GM06990 (cell line): ENCODE measurements at places on chromosomes 3 and 15.

GRCh38 chr3:120355486-120355885, 6.3 kb upstream of the LRRC58 start:
- DNase-seq: no peak

GRCh38 chr3:37162501-37163245, 11.7 kb downstream of the LRRFIP2 start:
- peak; percentile 25 for DNase-seq

- no peak for DNase-seq
Measured at GRCh38 chr3:137163958-137164357, 206.2 kb downstream of the IL20RB start.

DNA sequence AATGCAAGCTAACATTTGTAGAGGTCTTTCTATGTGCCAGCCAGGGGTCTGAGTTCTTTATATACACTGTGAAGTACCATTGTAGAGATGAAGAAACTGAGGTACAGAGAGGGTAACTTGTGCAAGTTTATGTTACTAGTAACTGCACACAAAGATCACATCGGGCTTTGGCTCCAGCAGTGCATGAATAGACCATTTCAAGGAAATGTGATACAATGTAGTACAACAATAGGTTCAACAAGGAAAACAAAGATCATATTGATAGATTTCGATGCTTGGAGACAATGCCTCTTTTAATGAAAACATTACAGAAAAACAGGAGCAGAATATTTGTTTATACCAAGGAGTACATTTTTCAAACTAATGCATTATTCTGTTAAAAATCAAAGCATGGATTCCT, 115.3 kb downstream of the POLR2M start:
- DNase-seq: no peak

DNA sequence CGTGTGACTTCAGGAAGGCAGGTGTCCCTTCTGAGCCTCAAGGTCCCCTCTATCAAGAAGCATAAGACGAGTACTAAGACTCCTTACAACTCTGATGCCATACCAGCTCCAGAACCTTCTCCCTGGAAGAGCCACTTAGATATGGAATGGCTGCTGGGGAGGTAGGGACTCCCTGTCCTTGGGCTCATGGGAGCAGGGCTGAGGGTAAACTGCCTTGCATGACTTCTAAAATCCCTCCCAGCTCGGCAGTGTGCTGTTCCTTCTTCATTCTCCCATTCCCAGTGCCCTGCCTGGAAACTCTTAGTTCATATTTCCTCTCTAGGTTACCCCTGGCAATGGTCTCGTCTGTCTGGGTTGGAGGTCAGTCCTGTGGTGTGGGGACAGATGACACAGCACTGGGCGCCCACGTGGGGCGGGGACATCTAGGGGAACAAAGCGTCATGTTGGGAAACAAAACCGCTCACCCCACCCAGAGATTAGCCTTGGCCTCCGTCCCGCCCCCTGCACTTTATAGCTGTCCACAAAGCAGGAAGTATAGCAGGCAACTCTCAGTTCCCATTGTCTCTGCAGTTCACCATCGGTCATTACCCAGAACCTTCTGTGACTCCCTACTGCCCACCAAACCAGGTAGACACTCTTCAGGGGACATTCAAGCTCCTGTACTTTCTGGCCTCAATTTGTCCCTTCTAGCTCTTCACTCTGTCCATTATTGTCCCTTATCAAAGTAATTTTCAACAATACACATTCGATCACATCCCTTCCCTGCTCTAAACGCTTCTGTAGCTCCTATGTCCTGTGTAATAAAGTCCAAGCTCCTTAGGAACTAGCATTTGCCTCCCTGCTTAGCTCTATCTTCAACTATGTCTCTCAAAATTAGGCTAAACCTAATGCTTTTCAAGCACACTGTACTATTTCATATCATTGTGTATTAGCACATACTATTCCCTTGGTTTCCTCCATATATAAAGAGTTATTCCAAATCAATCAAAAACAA, 73.8 kb downstream of the IQSEC1 start:
- DNase-seq: peak; percentile 80

DNA sequence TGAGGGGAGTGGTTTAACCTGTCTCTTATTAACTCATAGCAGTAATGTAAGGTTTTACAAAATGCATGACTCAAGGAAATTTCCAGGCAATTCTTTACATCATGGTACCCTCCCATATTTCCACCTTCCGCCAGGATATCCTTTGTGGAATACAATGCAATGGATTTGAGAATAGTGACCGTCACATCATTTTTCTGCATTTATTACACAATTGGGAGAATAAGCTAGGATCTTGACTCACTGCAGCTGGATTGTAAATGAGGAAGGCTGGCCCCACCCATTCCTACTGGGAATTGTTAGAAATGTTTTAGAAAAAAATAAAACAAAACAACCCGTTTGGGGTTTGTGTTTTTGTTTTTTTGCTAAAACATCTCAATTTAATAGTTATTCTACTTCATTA, 97.4 kb downstream of the IMPG2 start:
- no peak for DNase-seq

- no peak for DNase-seq
Measured at GRCh38 chr3:152486364-152486763, 217.6 kb downstream of the MBNL1 start.

GRCh38 chr15:58457466-58457965, 25.7 kb downstream of the LIPC start:
- peak; percentile 69 for DNase-seq

GRCh38 chr3:189677667-189678066, 46.5 kb downstream of the TP63 start:
- DNase-seq: no peak

DNA sequence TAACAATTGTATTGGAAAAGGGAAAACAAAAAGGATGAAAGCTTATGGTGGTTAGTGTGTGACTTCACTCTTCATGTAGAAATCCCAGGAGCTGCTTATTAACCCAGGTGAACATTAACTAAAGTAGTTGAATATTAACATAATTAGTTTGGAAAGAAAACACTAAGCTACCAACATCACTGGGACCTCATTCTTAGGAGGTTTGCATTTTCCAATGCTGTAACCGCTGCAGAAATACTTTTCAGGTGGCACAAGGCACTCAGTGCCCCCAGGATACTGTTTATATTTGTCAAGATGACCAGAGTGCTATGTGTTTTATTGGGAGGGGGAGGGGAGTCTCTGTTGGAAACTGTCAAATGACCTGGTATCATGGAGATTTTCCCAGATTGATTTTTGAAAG, 25.9 kb upstream of the VILL start:
- DNase-seq: no peak

- no peak for DNase-seq
Measured at GRCh38 chr3:16448639-16449070, 64.8 kb downstream of the RFTN1 start.

DNA sequence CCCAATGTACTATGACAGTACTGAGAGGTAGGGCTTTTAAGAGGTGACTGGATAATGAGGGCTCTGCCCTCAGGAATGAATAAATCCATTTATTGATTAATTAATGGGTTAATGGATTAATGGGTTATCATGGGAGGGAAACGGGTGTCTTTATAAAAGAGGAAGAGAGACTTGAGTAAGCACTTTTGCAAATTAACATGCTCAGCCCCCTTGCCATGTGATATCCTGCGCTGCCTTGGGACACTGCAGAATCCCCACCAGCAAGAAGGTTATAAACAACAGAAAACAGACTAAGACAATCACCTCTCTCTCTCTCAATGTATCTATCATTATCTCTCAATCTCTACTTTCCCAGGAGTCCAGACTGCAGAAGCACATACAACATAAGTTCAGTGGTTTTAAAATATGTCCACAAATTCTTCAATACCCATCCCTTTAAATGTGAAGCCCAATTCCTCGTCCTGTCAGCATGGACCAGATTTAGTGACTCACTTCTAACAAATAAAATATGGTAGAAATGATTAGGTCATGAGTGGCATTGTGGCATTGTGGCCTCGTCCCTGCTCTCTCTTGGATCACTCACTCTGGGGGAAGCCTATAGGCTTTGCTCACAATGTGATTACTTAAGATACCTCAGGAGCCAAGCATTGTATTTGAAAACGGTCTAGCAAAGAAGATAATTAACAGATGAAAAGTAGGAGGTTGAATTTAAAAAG, 40.0 kb upstream of the IL12A start:
- no peak for DNase-seq

- DNase-seq: no peak
Measured at GRCh38 chr15:81098861-81099651, 35.0 kb upstream of the CFAP161 start.

GRCh38 chr3:193955719-193956118, 180.2 kb upstream of the HES1 start:
- DNase-seq: no peak

DNA sequence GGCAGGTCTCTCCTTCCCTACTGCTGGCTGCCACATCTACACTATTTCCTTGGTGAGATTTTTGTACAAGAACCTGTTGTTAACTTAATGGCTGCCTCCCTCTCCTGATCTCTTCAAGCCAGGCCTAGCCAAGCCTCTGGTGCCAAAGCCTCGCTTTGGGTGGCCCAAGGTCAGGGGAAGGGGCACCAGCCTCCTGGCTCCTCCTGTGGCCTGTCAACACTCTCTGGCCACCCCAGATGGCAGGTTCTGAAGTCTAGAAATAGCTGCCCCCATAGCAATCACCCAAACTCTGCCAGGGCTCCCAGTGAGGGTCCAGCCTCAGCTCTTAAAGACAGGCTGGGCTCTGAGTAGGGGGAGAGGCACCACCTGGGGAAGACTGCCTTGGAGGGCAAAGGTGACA, 5.0 kb downstream of the IFRD2 start:
- peak; percentile 1 for DNase-seq

- no peak for DNase-seq
Measured at GRCh38 chr15:95266451-95267061, 1035.2 kb downstream of the MCTP2 start.

DNA sequence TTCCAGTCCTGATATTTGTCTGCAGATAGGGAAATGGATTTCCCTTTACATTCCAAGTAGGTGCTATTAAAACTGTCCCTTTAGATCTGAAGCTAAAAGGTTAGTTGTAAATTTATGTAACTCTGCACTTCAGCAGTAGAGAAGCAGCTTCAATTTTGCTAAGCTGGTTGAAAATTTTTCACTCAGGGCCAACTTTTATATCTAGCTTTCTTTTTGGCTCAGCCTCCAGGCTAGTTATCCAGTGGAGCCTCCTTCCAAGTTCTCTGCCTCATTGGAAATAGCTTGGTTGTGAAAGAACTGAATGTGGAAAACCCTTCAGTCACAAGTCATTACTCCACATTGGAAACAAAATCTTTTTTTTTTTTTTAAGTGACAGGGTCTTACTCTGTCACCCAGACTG, 8.2 kb upstream of the ZNF660 start:
- DNase-seq: no peak

GRCh38 chr3:2583046-2583445, 484.4 kb downstream of the CNTN4 start:
- DNase-seq: no peak

DNA sequence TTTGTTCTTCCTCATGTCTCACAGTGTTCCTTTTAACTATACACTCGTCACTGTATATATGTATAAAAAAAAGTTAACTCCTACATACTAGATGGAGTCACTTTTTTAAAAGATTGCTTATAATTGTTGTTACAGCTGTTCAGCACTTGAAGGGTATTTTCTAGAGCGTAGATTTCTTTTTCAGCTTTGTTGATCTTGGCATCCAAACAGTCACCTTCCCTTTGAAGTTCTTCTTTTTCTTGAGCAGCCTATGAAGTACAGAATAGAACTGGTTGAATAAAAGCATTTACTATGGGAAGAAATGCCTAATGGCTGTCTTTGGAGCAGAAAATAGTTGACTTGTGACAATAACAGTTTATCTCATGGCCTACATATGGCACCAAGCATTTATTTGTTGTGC, 17.8 kb downstream of the TTC14 start:
- DNase-seq: no peak

DNA sequence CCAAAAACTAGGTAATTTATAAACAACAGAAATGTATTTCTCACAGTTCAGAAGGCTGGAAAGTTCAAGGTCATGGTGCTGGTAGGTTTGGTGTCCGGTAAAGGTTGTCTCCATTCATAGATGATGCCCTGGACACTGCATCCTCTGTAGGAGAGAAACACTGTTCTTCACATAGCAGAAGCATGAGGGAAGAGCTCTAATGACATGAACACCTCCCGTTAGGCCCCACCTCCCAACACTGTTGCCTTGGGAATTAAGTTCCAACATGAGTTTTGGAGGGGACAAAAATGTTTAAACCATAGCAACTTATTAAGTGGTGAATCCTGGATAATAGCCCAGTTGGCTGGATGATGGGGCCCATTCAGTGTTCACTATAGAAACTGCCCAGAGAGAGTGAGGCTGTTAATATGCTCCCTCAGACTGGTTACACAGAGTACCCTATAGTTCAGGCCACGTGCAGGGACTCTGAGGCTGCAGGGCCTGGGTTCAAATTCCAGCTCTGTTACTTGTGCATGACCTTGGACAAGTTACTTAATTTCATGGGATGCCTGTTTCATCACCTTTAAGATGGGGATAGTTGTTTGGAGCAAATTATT, 37.0 kb downstream of the CCNL1 start:
- no peak for DNase-seq

GRCh38 chr15:43429687-43430086, 58.8 kb downstream of the TUBGCP4 start:
- no peak for DNase-seq

DNA sequence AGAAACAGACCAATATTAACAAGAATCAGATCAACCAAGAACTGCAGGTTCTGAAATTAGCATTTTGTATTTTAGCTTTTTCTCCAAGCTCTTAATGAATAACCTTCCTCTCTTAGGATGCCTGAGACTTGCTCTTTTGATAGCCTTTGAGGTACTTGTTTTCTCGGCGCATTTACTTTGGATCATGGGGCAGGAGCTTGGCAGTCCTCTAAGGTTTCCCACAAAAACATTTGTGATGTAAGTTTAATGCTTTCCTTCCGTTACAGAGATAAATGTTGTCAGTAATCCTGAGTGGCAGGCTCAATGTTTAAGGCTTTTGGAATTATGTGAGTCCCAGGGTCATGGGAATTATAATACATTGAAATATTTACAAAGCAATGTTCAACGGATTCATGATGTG, 137.8 kb upstream of the SNTN start:
- no peak for DNase-seq

- no peak for DNase-seq
Measured at GRCh38 chr3:195057716-195058115, 213.2 kb downstream of the XXYLT1 start.

DNA sequence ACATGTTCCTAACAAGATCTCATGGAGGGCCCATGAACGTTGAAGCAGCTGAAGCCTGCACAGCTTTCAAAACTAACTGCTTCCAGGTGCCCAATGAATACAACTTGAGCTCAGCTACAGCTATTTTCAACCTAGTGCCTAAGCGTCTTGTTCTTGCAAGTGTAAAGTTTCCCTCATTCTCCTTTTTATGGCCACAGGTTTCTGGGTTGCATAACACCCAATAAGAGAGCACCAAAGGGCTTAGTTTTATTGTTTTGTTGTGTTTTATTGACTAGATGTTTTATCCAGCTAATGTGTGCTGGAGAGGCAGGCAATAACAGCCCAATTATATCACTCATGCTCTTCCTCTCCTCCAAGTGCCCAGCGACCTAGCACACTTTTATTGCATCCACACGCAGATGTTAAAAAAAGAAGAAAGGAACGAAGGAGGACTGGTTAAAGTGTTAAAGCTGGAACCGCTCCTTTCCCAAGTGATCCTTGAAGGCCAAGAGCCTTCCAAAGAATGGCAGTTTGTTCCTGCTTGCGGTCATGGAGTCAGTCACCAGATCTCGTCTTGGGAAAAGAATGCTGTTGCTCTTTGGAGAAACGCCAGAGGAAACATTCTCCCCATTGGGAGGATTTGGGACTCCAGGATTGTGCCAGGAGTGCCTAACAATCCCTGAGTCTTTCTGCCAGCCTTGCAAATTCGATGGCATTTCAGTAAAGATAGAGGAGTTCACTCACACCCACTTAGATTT, 156.9 kb downstream of the MEX3B start:
- no peak for DNase-seq
